ENCODE measurements at places on chromosomes 6 and 20. TPM values are rescaled to one million over a fixed set of nuclear protein-coding genes. Genes with fewer than 3 reads are reported as not detected.
A peak's percentile ranks its signal among the peaks of the same experiment; 100 is the strongest.

Gene UBR2
- total RNA-seq: 37.9 TPM

Gene ADGRB3
- total RNA-seq: 0.42 TPM

Gene MOG
- not detected for total RNA-seq

Gene ERVFRD-1
- total RNA-seq: not detected

Gene RBBP8NL
- total RNA-seq: 2.0 TPM

Gene LAMA2
- 26.0 TPM for total RNA-seq

Gene KHDC1
- total RNA-seq: not detected

Gene MLN
- not detected for total RNA-seq

Gene PKIB
- total RNA-seq: 9.0 TPM

Gene PTGIS
- total RNA-seq: 14.4 TPM

DNA sequence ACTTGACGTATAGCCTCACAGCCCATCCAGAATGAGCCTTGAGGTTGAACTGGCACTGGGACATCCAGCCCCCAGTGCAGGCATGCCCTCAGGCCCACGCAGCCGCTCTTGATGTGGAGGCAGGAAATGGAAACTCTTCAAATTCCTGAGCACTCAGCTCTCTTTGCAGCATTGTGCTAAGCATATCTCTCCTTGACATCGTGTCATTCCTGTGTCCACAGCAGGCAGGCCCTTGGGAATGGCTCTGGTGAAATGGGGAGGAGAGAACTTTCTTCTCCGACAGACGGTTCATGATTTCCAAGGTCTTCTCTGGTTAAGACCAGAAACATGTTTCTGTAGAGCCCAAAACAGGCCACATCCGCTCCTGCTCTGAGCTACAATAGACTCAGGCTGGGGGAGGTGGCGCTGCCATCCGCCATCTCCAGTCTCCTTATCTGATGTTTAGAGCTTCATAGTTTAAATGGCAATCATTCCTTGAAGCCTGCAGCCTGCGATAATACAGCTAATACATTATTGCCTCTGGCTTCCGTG, 248.8 kb downstream of the CDH4 start:
- DNase-seq: no peak

DNA sequence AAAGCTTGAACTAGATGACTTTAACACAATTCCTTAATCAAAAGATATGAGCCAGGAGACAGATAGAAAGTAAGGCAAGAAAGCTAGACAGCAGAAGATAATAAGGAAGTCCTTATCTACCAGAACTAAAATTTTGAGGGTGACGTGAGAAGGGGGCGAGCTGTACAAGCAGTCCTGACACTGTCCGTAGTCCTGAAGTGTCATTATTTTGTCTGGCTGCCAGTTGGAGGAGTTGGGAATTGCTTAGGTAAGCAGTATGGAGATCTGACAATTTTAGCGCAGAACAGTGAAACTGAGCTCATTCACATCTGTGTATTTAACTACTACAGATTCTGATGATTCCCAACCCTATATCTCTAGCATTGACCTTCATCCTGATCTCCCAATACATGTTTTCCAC, 25.8 kb upstream of the CEP85L start:
- no peak for DNase-seq

GRCh38 chr6:57423468-57423867, 106.0 kb downstream of the PRIM2 start:
- DNase-seq: no peak

DNA sequence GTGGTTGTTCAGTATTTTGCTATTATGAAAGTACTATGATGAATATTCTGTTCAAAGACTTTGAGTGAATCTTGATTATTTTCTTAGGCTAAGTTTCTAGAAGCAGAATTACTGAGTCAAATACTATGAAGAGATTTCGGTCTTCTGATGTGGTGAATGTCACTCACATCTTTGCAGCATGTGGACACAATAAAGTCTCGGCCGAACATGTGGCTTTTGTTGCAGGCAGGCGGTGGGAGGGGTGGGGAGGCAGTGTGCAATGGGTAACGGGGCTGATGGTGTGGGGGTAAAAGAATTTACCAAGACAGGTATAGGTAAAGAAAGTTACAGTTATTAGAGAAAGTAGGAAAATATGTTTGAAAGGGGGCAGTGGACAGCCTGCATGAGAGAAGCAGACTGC, 156.4 kb upstream of the DTNBP1 start:
- no peak for DNase-seq

GRCh38 chr6:127404594-127405178, 54.5 kb downstream of the KIAA0408 start:
- DNase-seq: no peak

DNA sequence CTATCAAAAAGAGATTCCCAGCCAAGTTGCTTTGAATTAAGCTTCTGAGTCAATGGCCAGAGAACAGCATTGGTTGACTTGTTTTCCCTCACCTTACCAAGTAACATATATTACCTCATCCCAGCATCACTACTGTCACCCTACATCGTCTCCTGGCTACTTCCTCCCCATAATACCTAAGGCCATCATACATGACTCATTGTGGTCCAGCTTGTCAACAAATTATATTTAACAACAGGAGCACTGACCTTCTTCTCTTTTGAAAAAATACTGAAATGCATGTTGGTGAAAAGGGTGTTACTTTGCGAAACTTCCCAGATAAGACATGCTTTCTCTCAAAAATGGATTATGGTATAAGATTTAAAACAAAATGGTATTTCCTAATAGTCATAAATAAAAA, 106.9 kb downstream of the TBX18 start:
- DNase-seq: no peak

DNA sequence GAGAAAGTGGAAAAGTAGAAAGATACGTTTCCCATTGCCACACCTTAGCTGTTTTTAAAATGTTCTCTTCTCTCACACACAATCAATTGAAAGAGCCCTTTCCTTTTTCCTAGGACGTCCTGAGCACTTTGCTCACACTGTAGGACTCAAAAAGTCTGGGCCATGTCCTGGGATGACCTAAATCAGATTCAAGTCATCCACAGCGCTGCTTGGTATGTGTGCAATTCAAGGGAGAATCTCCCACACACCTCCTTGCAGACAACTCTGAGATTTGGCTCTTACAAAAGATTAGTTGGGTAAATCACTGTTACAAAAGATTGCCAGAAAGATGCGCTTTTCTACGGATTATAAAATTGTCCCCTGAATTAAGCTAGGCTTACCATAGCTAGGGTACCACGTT, 130.1 kb downstream of the RNASET2 start:
- no peak for DNase-seq

GRCh38 chr20:17856837-17857605, 111.6 kb downstream of the SNX5 start:
- DNase-seq: no peak

GRCh38 chr6:66489269-66489987, 782.4 kb upstream of the EYS start:
- no peak for DNase-seq

DNA sequence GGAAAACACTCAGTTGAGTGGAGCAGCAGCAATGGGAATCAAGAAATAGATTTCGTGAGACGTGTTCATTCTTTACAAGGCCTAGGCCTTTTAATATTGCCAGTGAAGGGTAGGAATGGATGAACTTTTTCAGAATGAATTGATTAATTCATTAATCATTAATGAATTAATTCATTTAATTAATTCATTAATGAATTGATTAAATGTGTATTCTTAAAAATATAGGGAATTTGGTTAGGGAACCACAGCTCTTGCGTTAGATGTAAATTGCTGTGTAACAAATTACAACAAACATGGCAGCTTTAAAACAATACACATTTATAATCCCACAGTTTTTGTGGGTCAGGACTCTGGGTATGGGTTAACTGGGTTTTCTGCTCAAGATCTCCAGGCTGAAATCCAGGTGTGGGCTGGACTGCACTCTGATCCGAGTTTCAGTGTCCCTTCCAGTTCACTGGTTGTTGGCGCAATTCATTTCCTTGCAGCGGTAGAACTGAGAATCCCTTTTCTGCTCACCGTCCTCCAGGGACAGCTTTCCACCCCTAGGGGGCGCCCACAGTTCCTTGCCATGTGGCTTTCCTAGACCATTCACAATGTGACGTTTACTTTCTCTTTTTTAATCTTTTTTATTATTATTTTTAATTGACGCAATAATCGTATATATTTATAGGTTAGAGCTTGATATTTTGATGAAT, 32.8 kb upstream of the BCAS1 start:
- DNase-seq: no peak

DNA sequence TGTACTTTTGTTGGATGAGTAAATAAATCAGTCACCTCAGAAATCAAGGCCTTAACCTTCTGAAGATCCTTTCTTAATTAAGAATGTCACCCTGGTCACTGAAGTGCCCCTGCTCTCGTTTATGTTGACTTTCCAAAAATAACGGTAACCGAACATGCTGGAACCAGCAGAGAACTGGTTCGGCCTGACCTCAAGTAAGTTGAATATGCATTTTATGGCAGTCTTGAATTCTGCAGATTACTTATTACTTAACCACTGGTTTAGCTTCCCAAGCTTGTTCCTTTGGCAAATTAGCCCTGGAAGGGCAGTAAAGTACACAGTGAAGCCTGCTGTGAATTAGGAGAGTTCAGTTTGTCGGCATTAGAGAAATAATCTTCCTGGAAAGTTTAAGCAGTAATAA, 12.2 kb downstream of the MAPRE1 start:
- DNase-seq: no peak

GRCh38 chr6:33719326-33719987, 8.0 kb upstream of the UQCC2 start:
- no peak for DNase-seq

DNA sequence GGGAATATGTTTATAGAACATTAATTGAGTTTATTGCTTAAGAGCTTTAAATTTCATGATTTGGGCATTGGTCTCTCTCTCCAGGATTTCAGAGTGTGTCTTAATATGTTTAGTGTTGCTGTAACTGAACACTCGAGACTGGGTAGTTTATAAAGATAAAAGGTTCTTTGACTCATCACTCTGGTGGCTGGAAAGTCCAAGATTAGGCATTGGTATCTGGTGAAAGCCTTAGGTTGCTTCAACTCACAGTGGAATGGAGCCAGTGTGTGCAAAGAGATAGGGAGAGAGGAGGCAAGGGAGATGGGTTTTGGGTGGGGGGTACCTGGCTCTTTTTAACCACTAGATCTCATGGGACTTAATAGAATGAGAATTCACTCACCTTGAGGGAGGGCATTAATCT, 35.6 kb upstream of the DTNBP1 start:
- no peak for DNase-seq

- DNase-seq: no peak
Measured at GRCh38 chr6:148138573-148138972, 204.1 kb upstream of the SASH1 start.

- DNase-seq: no peak
Measured at GRCh38 chr6:146709036-146709622, 110.4 kb downstream of the ADGB start.

- DNase-seq: peak; percentile 94
Measured at GRCh38 chr6:44237021-44237812, 9.7 kb upstream of the HSP90AB1 start.

DNA sequence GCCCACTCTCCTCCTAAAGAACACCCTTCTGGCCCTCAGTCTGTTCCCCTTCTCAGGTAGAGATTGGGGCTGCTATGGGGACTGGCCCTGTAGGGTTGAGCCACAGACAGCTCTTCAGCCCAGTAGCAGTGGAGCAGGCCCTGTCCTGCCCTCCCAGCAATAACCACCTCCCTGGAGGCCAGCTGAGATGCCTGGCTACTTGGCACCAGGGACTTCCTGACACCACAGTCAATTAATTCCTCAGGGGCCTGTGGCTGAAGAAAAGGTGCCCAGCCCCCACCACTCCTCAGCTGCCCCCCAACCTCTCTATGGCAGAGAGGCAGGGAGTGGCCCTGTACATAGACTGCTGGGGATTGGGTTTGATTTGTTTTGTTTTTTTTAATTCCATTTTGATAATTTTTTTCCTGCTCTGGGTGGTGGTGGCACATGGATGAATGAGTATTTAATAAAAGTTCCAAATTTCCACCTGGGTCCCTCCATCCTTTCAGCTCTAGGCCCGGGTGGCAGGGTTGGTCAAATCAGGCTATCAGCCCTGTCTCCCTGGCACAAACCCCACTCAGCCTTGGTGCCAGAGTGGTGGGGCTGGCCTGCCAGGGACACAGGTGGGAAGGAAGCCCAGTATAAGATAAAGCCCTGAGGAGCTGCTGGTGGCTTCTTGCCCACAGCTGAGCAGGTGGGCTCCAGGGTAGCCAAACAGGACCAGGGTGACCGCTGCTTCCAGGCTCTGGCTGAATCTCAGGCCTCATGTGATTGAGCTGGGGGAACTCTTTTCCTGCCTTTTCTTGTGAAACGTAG, 1.9 kb upstream of the DEF6 start:
- no peak for DNase-seq
